ENCODE measurements at places on chromosomes 11 and 22.
A peak's percentile ranks its signal among the peaks of the same experiment; 100 is the strongest.

GRCh38 chr11:44600839-44601383, 35.4 kb downstream of the CD82 start:
- no peak for DNase-seq

- no peak for DNase-seq
Measured at GRCh38 chr11:85749287-85749834, 61.6 kb downstream of the SYTL2 start.

- DNase-seq: no peak
Measured at GRCh38 chr11:134398079-134398444, 14.0 kb downstream of the B3GAT1 start.

DNA sequence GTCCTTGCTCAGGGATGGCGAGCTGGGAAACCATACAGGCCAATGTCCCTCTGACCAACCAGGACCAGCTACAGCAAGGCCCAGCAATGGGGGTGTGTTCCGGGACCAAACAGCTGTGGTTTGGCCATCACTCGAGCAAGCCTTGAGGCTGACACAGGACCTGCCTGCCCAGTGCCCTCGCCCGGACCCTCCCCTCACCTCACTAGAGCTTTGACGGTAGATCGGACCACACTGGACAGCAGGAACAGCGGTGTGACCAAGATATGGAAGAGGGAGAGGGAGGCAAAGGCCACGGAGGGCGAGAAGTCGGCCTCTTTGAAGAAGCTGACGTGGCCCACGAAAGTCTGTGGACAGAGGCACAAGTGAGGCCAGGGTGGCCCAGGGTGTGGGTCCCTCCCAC, 42.2 kb upstream of the KCNJ11 start:
- DNase-seq: no peak

DNA sequence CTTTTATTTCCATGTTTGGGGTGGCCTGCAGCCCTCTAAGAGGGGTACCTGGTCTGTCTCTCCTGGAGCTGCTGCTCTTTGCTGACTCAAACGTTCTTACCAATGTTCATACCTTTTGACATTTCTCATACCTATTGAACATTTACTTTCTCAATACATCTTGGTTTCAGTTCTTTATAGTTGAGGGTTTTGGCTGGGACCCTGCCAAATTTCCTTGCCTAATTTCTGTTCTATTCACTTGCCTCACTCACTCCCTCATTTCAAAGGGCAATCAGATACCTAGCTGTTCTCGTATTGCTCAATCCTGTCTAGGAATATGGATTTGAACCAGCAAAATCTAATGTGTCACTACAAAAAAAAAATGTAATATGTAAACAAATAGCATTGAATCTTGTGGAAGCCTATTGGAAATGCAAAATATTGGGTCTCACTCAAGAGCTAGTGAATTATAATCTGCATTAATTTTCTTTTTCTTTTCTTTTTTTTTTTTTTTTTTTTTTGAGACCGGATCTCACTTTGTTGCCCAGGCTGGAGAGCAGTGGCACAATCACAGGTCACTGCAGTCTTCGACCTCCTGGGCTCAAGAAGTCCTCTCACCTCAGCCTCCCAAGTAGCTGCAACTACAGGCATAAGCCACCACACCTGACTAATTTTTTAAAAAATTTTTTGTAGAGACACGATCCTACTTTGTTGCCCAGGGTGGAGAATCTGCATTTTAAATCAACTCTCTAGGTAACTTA, 7.5 kb downstream of the OR6M1 start:
- no peak for DNase-seq

GRCh38 chr22:36136988-36137387, 23.6 kb downstream of the APOL3 start:
- DNase-seq: no peak

DNA sequence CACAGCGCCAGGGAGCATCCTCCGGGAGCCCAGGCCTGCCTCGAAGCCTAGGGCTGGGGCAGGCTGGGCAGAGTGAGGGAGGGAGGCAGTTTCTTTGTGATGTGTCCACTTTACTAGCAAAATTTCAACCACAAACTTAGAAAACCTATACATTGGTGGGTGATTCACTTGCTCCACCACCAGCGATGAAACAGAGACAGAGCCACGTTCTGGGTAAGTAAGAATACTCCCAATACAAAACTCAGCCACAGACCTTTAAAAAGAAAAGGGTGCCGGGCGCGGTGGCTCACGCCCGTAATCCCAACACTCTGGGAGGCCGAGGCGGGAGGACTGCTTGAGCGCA, 22.3 kb downstream of the CDKN1C start:
- no peak for DNase-seq

GRCh38 chr11:69066122-69067112, 17.7 kb downstream of the TPCN2 start:
- DNase-seq: no peak

GRCh38 chr22:45738206-45738605, 66.6 kb downstream of the ATXN10 start:
- no peak for DNase-seq

DNA sequence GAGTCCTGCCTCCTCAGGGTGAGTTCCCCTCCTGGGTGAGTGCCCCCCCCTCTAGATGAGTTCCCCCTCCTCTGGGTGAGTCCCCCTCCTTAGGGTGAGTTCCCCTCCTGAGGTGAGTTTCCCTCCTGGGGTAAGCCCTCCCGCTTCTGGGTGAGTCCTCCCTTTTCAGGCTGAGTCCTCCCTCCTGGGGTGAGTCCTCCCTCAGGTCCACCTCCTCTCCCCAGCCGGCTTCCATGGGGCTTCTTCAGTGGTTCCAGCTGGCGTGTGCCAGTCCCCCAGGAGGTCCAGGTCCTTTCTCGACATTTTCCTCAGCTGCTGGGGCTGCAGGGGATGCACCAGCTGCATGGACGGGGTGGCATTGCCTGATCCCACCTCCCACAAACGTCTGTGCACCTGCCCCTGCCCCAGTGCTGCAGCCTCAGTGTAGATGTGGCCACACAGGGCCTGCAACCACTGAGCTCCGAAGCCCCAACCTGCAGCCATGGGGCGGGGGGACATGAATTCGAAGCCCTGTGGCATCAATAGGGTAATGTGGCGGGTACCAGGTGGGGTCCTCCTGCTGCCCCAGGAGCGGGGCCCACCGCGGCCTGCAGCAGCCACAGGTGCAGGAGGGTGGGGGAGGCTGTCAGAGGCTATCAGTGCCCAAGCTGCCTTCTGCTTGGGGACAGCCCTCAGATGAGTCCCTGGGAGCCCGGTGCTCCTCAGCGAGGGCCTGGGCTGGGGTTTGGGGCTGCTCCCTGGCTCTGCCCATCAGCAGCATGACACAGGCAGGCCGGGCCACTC, 101.3 kb upstream of the FGF3 start:
- DNase-seq: no peak

DNA sequence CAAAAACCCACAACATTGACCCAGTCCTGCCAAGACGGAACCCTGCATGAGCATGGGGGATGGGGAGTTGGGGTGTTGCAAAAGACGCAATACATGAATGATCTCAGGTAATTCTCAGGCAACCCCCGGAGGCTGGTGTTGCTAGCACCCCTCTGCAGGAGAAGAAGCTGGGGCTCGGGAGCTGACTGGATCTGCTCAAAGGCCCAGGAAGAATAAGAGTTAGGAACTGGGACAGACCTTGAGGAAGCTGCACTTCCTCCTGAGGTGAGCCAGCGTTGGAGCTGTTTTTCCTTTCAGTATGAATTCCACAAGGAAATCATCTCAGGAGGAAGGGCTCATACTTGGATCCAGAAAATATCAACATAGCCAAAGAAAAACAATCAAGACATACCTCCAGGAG, at the start of gene KRTAP5-9:
Gene KRTAP5-9, plus strand, starts transcription at position 301 of the 400 bp plus-strand sequence. CDS start 238 bp downstream, outside the sequence.
- no peak for DNase-seq

DNA sequence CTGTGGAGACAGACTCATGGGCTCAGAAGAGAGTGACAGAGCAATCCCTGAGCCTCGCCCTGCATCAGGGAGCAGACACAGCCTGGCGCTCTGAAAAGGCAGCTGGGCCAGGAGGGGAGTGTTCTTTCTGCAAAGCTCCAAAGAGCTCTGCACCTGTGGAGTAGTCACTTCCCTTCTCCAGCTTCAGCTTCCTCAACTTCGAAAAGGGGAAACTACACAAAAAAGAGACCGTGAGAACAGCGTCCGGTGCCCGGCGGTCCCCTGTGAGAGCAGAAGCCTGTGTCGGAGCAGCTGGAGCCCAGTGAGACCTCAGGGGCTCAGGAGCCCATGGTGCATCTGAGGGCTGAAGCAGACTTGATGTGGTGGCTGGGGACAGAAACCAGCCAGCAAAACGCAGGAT, 35.1 kb downstream of the TP53I11 start:
- no peak for DNase-seq

DNA sequence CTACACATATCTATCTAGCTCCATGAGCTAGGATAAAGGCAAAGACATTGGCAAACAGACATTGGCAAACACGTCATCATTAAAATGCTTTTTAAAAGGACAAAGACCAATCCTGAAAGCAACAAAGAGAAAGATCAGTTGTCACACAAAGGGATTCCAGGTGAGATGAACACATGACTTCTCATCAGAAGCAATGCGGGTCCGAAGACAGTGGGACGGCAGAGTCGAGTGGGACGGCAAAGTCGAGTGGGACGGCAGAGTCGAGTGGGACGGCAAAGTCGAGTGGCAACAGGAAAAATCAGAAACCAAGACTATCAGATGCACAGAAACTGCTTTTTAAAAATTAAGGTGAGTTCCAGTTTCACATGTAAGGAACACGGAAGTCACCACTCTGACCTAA, 609.5 kb downstream of the BRD1 start:
- no peak for DNase-seq

DNA sequence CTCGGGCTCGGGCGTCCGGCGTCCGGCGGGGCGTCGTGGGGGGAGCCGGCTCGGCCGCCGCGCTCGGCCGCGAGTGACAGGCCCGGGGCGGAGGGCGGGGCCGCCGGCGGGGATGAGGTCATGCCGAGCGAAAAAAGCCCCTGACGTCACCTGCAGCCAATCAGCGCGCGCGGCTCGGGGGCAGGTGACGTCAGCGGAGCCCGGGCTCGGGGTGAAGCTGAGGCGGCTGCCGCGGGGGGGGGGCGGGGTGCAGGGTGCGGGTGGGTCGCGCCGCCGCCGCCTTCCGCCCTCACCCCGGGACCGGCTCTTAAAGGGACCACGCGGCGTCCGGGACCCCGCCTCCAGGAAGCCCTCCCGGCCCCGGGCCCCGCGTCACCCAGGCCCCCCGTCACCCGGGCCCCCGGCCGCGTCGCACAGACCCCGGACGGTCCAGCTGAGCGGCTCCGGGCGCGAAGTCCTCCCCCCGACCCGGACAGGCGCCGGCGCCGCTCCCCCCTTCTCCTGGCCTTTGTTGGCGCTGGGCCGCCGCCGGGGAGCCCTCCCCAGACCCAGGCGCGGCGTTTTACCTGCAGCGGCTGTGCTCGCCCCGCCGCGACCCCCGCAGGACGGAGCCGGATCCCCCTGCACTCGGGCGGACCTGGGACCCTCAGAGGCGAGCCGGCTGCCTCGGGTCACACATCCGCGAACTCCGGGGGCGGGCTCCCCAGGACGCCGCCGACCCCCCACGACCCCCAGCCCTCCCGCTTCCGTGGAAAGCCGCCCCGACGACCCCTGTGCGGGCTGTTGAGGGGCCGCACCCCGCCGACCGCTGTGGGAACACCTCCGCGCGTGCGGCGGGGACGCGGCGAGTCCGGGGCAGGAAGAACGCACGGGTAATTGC, at the start of gene DUSP8:
Gene DUSP8, minus strand, starts transcription at position 75 of the 880 bp plus-strand sequence. CDS start 6,445 bp downstream, outside the sequence.
- DNase-seq: peak; percentile 93

DNA sequence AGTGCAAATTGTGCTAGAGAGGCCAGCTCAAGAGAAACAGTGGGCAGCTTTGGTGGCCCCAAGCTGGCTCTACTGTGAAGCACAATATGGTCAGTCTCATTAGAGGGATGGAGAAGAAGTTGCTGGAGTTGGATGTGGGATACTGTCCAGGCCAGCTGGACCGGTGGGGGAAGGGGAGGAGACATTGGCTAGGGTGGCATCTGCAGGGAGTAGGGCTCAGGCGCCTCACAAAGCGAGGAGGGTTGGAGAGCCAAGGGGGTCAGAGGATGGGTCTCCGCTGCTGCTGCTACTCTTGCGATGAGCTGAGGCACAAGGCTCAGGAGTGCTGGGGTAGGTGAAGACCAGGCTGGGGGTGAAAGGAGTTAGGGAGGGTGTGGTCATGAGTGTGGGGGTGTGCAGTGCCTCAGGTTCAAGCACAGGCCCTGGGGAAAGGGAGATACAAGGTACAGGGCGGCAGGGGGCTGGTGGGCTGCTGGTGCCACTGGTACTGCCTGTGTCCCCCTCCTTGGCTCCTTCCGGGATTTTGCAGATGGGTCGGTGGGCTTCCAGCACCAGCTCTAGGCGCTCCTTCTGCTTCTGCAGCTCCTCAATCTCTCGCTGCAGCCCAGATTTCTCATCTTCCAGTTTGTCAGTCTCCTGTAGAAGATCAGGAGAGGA, 2.3 kb downstream of the CCDC85B start:
- DNase-seq: no peak

DNA sequence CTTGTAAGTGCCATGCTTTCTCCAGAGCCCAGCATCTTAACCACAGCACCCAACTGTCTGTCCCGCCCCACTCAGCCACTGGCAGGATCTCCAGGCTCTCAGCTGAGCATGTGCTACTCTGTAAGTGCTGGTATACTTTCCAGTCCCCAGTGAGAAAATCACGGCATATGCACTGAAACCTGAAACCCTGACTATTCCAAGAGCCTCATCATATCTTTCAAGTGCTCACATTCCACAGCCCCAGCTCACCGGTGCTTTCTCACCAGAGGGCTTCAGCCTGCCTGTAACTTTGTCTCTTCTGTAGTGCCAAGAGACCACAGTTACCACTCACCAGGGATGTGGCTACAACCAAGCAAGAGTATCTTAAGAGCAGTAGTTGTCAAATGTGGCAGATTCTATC, 24.4 kb upstream of the PAMR1 start:
- DNase-seq: no peak

Data from stimulated activated CD4-positive, alpha-beta T cell treated with anti-CD3 and anti-CD28 coated beads, Interleukin-1b, Interleukin-23, amount 100 ng/mL, for 1 hour (primary cell).